ENCODE measurements at places on chromosomes 6 and 20.

- DNase-seq = no peak
These were observed 136.9 kb upstream of the SUPT3H start for GRCh38 chr6:45514454-45515230.

DNA sequence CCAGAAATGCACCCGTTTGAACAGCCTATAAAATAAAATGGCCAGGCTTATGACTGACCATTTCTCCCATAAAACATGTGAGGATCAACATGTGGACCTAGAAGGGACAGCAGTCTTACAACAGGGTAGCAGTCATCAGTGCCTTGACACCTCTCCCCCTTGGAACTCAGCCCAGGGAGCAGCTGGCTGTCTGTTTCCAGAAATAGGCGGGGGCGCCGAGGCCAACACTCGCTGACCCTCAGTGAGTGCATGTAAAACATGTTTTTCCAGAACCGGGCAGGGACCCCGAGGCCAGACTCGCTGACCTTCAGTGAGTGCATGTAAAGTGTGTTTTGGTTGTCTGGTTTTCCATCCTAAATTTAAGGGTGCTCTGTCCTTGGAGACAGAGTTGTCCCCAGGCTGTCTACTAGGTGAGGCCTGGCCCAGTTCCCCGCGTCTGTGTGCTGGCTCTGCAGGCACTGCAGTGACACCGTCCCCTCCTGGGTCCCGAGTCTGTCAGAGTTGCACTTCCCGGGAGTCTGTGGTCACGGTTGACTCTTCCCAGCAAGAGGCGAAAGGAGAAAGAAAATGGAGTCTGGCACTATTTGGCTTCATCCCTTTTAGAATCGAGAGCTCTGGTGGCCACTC, 19.8 kb upstream of the ADRM1 start:
- DNase-seq = no peak

DNA sequence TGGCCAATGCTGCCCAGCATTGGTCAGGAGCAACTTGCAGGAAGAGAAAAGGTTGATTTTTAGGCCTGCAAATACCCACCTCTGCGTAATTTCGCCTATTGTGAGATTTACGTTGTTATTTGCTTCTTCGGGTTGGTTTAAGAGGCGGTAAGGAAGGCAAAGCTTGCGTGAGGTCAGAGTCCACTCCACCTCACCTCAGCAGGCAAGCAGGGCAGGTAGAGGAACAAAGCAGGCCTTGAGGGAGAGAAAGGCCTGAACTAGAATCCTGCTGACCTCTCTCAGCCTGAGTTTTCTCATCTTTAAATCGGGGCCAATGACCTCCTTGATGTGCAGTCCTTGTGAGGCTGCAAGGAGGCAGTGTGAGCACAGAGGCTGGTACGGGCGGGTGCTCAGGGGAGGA, 239.1 kb downstream of the CDC5L start:
- no peak for DNase-seq

DNA sequence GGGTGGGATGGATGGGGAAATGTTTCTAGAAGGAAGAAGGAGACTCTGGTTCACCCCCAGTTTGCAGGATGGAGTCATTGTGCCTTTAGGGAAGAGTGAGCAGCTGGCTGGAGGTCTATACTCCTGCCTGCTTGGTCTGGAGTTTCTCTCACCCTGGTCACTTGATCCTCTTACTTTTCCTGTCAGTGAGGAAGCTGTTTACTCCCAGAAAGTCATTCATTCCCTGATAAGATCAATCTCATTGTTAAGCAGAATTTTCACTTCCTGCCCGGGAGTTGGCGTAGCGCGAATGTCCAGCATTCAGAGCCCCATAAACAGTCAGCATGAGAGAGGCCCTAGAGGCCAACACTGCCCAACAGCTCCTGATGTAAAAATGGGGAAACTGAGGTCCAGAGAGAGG, 70.4 kb upstream of the SIRPA start:
- DNase-seq = no peak

GRCh38 chr6:31907158-31907813, 5.4 kb upstream of the ZBTB12 start:
- peak; percentile 70 for DNase-seq

DNA sequence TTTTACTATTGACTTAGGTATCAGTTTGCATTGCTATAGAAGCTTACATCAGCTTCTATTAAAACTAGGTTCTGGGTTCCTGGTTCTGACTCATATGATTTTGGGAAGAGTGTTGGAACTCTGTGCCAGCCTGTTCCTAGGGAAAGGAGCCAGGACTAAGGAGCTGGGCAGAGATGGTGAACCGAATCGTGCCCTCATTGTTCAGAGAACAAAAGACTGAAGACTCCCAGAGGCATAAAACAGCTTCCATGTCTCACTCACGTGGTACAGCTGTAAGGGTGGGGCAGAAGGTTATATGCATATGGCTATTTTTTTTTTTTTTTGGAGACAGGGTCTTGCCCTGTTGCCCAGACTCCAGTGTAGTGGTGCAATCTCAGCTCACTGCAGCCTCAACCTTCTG, 89.1 kb upstream of the THBS2 start:
- no peak for DNase-seq

GRCh38 chr20:34104059-34104458, 8.0 kb downstream of the EIF2S2 start:
- DNase-seq = no peak

GRCh38 chr6:149896491-149896890, 1.4 kb downstream of the RAET1E start:
- no peak for DNase-seq

GRCh38 chr20:13274275-13274861, 53.3 kb downstream of the ISM1 start:
- no peak for DNase-seq

All from uterus (tissue), 4 donors.